Upper lobe of left lung (tissue), 6 donors: ENCODE measurements at places on chromosomes 5 and 9. TPM values are rescaled to one million over a fixed set of nuclear protein-coding genes. Genes with fewer than 3 reads are reported as not detected.

ANKRD18A gene
- total RNA-seq, result 11.5 TPM

GPR150 gene
- 0.74 TPM for total RNA-seq

SH3GL2 gene
- 1.0 TPM for total RNA-seq

DNAJA1 gene
- 106 TPM for total RNA-seq

BAAT gene
- not detected for total RNA-seq

NCBP1 gene
- total RNA-seq, result 20.3 TPM

SEMA6A gene
- total RNA-seq, result 18.8 TPM

CAST gene
- total RNA-seq, result 388 TPM

SH3TC2 gene
- total RNA-seq, result 3.1 TPM

GRCh38 chr5:117888688-117889087, 1099.7 kb downstream of the DTWD2 start:
- H3K27ac ChIP-seq, result peak overlapping the region; percentile 18
- H3K4me3 ChIP-seq, result no peak overlapping the region
- no peaks in the 10 kb centered on the region for H3K27me3 ChIP-seq
- no peak for DNase-seq
- H3K36me3 ChIP-seq, result no peaks in the 10 kb centered on the region

GRCh38 chr5:157828105-157828943, 30.6 kb downstream of the CLINT1 start:
- H3K4me1 ChIP-seq, result peaks cover 30% of the 10 kb centered on the region
- H3K27me3 ChIP-seq, result no peaks in the 10 kb centered on the region
- H3K27ac ChIP-seq, result peak overlapping the region; percentile 52
- no peak overlapping the region for H3K4me3 ChIP-seq
- no peaks in the 10 kb centered on the region for H3K36me3 ChIP-seq

- no peak overlapping the region for H3K4me3 ChIP-seq
- no peak for DNase-seq
- H3K27me3 ChIP-seq, result no peaks in the 10 kb centered on the region
- no peaks in the 10 kb centered on the region for H3K36me3 ChIP-seq
- H3K4me1 ChIP-seq, result peaks cover 34% of the 10 kb centered on the region
Observed at GRCh38 chr5:73496984-73497457, 1.2 kb upstream of the BTF3 start.

DNA sequence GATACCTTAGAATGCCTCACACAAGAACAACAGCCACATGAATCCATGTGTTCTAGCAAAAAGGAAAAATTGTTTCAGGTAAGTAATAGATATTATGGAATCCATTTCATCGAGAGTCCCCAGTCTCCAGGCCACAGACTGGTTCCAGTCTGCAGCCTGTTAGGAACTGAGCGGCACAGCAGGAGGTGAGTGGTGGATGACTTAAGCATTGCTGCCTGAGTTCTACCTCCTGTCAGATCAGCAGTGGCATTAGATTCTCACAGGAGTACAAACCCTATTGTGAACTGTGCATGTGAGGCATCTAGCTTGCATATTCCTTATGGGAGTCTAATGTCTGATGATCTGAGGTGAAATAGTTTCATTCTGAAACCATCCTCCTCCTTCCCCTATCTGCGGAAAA, 207.0 kb downstream of the CSNK1G3 start:
- DNase-seq, result no peak
- H3K27ac ChIP-seq, result no peak overlapping the region
- no peaks in the 10 kb centered on the region for H3K27me3 ChIP-seq
- no peak overlapping the region for H3K4me3 ChIP-seq
- no peaks in the 10 kb centered on the region for H3K36me3 ChIP-seq

- DNase-seq, result peak; percentile 53
- peaks cover 54% of the 10 kb centered on the region for H3K4me1 ChIP-seq
- H3K27ac ChIP-seq, result peak overlapping the region; percentile 21
Observed at GRCh38 chr9:75111019-75111622, 22.8 kb downstream of the OSTF1 start.

DNA sequence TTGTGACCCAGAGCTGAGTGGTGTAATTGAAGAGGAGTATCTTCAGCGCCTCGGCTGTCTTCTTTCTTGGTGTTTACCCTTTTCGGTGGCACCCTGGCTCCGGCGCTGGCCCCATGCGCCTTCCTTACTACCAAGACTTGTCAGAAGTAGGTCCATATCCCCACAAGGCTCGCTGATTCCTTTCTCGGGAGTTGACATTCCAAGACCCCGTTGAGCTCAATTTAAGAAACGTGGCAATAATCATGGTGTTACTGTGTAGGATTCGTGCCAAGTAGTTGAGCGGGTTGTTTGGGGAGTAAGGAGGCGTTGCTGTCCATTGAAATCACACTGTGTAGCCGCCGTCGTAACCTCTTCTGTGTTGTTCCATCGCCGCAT, 795 bp downstream of the NDUFAF2 start:
- H3K4me3 ChIP-seq, result peak overlapping the region; percentile 76
- H3K4me1 ChIP-seq, result peaks cover 19% of the 10 kb centered on the region
- peak; percentile 26 for DNase-seq
- H3K27ac ChIP-seq, result peak overlapping the region; percentile 81

DNA sequence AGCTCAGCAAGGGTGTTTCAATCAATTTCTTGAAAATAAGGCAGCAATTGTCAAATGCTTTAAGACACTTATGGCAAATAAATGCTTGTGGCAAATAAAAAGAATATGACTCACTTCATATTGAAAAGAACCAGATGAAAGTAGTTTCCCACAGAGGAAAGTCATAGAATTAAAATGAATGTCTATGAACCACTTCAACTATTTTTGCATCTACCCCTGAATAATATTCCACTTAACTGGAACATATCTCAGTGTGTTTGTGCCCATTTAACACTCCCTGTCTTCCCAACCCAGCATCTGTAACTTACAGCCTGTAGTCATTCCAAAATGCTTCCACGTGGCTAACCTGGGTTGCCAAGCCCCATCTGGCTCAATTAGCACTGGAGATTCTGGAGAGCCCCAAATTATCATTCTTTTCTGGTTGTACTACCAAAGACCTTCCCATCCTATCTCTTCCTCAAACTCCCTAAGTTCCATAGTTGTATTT, 84.7 kb downstream of the FEM1C start:
- H3K4me1 ChIP-seq, result peaks cover 34% of the 10 kb centered on the region
- H3K27ac ChIP-seq, result peak overlapping the region; percentile 63
- H3K36me3 ChIP-seq, result no peaks in the 10 kb centered on the region

- no peak for DNase-seq
- H3K4me3 ChIP-seq, result no peak overlapping the region
- no peaks in the 10 kb centered on the region for H3K36me3 ChIP-seq
- no peak overlapping the region for H3K27ac ChIP-seq
- H3K4me1 ChIP-seq, result no peaks in the 10 kb centered on the region
Observed at GRCh38 chr5:35999547-35999946, 8.4 kb upstream of the UGT3A1 start.

DNA sequence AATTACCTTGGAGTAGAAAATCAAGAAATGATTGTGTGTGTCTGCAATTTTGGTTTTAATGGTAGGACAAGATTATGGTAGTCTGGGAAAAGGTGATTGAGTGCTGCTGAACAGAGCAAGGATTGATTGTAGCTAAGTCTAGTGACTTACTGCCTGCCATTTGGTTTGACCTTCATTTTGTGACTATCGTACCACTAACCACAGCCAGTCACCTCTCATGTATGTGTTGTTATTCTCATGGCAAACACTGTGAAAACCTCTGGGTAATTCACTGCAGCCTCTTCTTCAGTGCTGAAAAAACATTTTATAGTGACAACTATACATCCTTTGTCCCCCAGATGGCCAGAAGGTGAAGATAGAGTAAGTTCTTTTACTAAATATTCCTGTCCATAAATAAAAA, 37.5 kb downstream of the CTNNA1 start:
- no peaks in the 10 kb centered on the region for H3K27me3 ChIP-seq
- H3K4me1 ChIP-seq, result peaks cover 44% of the 10 kb centered on the region
- H3K27ac ChIP-seq, result no peak overlapping the region
- no peak overlapping the region for H3K4me3 ChIP-seq
- DNase-seq, result no peak

GRCh38 chr9:137411645-137412380, 11.1 kb downstream of the EXD3 start:
- no peaks in the 10 kb centered on the region for H3K36me3 ChIP-seq
- H3K4me3 ChIP-seq, result peak overlapping the region; percentile 17
- H3K27ac ChIP-seq, result peak overlapping the region; percentile 87
- H3K27me3 ChIP-seq, result peaks cover 4% of the 10 kb centered on the region
- peak; percentile 86 for DNase-seq

GRCh38 chr5:180160789-180161188, 48.2 kb downstream of the RASGEF1C start:
- H3K4me3 ChIP-seq, result no peak overlapping the region
- H3K27ac ChIP-seq, result no peak overlapping the region
- no peaks in the 10 kb centered on the region for H3K36me3 ChIP-seq
- no peaks in the 10 kb centered on the region for H3K4me1 ChIP-seq

GRCh38 chr5:124130816-124131215, 615.6 kb downstream of the ZNF608 start:
- H3K36me3 ChIP-seq, result no peaks in the 10 kb centered on the region
- no peaks in the 10 kb centered on the region for H3K27me3 ChIP-seq
- no peak overlapping the region for H3K4me3 ChIP-seq
- no peak for DNase-seq
- H3K27ac ChIP-seq, result no peak overlapping the region

- no peak overlapping the region for H3K4me3 ChIP-seq
- no peaks in the 10 kb centered on the region for H3K36me3 ChIP-seq
- H3K27ac ChIP-seq, result no peak overlapping the region
- no peaks in the 10 kb centered on the region for H3K27me3 ChIP-seq
Observed at GRCh38 chr9:31210978-31211570, 1173.4 kb upstream of the ACO1 start.

GRCh38 chr5:137145721-137146120, 353.4 kb downstream of the SPOCK1 start:
- H3K36me3 ChIP-seq, result no peaks in the 10 kb centered on the region
- H3K4me3 ChIP-seq, result no peak overlapping the region
- no peaks in the 10 kb centered on the region for H3K4me1 ChIP-seq
- H3K27ac ChIP-seq, result no peak overlapping the region
- no peak for DNase-seq

DNA sequence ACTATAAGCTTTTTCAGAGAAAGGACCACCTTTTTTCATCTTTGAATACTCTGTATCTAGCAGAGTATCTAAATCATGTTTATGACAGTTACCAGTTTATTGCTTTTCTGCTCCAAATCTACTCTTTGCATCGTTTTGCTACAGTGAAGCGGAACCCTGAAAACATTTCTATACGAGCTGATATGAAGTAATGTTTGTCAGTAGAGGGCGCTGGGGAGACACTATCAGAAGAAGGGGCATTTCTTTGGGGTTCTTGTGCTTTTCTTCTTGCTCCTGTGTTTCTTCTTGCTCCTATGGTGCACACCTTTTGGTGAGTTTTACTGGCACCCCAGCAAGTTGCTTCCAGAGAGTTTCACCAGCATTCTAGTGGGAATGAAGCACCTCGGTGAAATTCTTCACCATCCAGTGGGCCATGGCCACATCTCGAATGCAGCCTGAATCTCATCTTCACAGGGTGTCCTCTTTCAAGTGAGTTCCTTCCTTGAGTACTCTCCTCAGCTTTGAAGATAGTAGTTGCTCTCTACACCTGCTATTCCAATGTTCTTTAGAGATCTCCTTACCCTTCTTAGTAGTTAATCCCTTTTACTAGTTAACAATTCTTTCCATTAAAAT, 98.4 kb downstream of the FGF1 start:
- no peaks in the 10 kb centered on the region for H3K36me3 ChIP-seq
- H3K27ac ChIP-seq, result no peak overlapping the region
- no peak overlapping the region for H3K4me3 ChIP-seq
- DNase-seq, result no peak
- no peaks in the 10 kb centered on the region for H3K4me1 ChIP-seq
- H3K27me3 ChIP-seq, result no peaks in the 10 kb centered on the region

GRCh38 chr5:41368158-41368557, 142.2 kb downstream of the PLCXD3 start:
- H3K27me3 ChIP-seq, result no peaks in the 10 kb centered on the region
- H3K4me3 ChIP-seq, result no peak overlapping the region
- no peaks in the 10 kb centered on the region for H3K36me3 ChIP-seq
- no peak for DNase-seq

GRCh38 chr9:35452481-35452880, 37.4 kb upstream of the RUSC2 start:
- H3K4me1 ChIP-seq, result no peaks in the 10 kb centered on the region
- no peak for DNase-seq
- H3K27me3 ChIP-seq, result no peaks in the 10 kb centered on the region
- no peaks in the 10 kb centered on the region for H3K36me3 ChIP-seq

GRCh38 chr5:35960328-35960727, 21.9 kb upstream of the CAPSL start:
- H3K4me3 ChIP-seq, result no peak overlapping the region
- DNase-seq, result no peak
- H3K27ac ChIP-seq, result no peak overlapping the region
- H3K4me1 ChIP-seq, result no peaks in the 10 kb centered on the region

- H3K4me3 ChIP-seq, result no peak overlapping the region
- H3K36me3 ChIP-seq, result no peaks in the 10 kb centered on the region
- peak; percentile 79 for DNase-seq
- no peak overlapping the region for H3K27ac ChIP-seq
- H3K4me1 ChIP-seq, result peaks cover 7% of the 10 kb centered on the region
Observed at GRCh38 chr9:91182429-91183225, 179.1 kb downstream of the AUH start.

DNA sequence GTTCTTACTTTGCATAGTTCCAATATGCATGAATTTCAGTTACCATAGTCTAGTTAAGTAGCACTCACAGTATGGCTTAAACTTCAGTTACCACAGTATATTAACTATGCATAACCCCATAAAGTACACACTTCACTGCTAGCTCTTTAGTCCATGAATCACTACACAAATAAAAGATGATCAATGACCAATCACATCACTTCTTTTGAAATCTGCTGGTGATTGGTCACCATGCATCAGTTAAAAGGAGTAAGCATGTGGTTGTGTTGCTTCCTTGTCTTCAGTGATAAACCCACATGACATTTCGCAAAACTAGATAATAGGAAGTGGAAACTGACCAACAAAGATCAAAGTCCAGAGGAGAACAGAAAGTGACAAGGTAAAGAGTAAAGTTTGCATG, 79.0 kb downstream of the TAF11L14 start:
- H3K4me1 ChIP-seq, result no peaks in the 10 kb centered on the region
- no peak overlapping the region for H3K4me3 ChIP-seq
- no peaks in the 10 kb centered on the region for H3K36me3 ChIP-seq
- no peaks in the 10 kb centered on the region for H3K27me3 ChIP-seq

DNA sequence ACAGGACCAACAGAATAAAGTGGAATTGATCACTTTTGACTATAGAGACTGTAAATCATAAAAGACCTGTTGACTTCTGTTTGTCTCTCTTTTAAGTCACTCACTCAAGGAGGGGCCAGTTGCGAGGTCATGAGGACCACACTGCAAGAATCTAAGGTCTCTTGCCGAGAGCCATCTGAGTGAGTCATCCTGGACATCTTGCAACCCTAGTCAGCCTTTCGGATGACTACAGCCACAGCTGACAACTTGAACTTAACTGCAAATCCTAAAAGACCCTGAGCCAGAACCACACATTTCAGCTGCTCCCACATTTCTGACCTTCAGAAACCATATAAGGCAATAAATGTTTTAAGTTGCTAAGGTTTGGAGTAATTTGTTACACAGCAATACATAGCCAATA, 129.7 kb upstream of the RAD23B start:
- no peak for DNase-seq
- H3K27ac ChIP-seq, result no peak overlapping the region
- no peaks in the 10 kb centered on the region for H3K27me3 ChIP-seq
- no peak overlapping the region for H3K4me3 ChIP-seq
- H3K4me1 ChIP-seq, result no peaks in the 10 kb centered on the region
